Panc1 (cell line): ENCODE measurements at places on chromosomes 3 and 15. TPM values are rescaled to one million over a fixed set of nuclear protein-coding genes. Genes with fewer than 3 reads are reported as not detected.

The GCHFR gene
- 37.2 TPM for total RNA-seq

The GOLGA6L22 gene
- not detected for total RNA-seq

The CPA3 gene
- total RNA-seq = not detected

The GPR176 gene
- total RNA-seq = 12.7 TPM

The DNAH12 gene
- total RNA-seq = 0.21 TPM

The RAD51 gene
- 30.3 TPM for total RNA-seq

The EPHB1 gene
- total RNA-seq = 0.46 TPM

The DUOX2 gene
- total RNA-seq = 0.08 TPM

The UNC13C gene
- not detected for total RNA-seq

The RTP1 gene
- total RNA-seq = not detected

The CCDC39 gene
- not detected for total RNA-seq

The UROC1 gene
- total RNA-seq = not detected

The DAPK2 gene
- 10.2 TPM for total RNA-seq

The CHL1 gene
- not detected for total RNA-seq

The C2CD4A gene
- 0.15 TPM for total RNA-seq

The EPHB3 gene
- 6.0 TPM for total RNA-seq

The DHX30 gene
- total RNA-seq = 65.1 TPM

The CD86 gene
- total RNA-seq = not detected

The HIGD2B gene
- total RNA-seq = 0.21 TPM

The FANCD2OS gene
- not detected for total RNA-seq

The HLTF gene
- 106 TPM for total RNA-seq

The ADGRG7 gene
- total RNA-seq = not detected

The ST3GAL6 gene
- total RNA-seq = 0.15 TPM

The SCAANT1 gene
- total RNA-seq = not detected

The ZNF717 gene
- 6.3 TPM for total RNA-seq

The FRMD5 gene
- 18.3 TPM for total RNA-seq

The GOLGA6D gene
- not detected for total RNA-seq

The FBN1 gene
- 0.46 TPM for total RNA-seq

The CYP1A2 gene
- total RNA-seq = not detected

The GRK7 gene
- total RNA-seq = 0.10 TPM

The PHLDB2 gene
- total RNA-seq = 11.3 TPM

The TICRR gene
- total RNA-seq = 20.5 TPM

The GPD1L gene
- 10.5 TPM for total RNA-seq

The CHP1 gene
- 123 TPM for total RNA-seq

The ATP13A5 gene
- total RNA-seq = not detected

The CYP8B1 gene
- 0.08 TPM for total RNA-seq

The TLR9 gene
- not detected for total RNA-seq

The CKMT1A gene
- 4.6 TPM for total RNA-seq

The DGKG gene
- 0.46 TPM for total RNA-seq

The PLA2G4E gene
- not detected for total RNA-seq

The CPLX3 gene
- not detected for total RNA-seq
